CD4-positive, alpha-beta T cell treated with Interleukin-4 for 4 hours (primary cell): ENCODE measurements at places on chromosomes 7 and 10.

- no peak for DNase-seq
Measured at GRCh38 chr10:13839430-13839990, 252.7 kb downstream of the PRPF18 start.

GRCh38 chr10:28728366-28728765 lies 51.0 kb downstream of the BAMBI start:
- DNase-seq: no peak

DNA sequence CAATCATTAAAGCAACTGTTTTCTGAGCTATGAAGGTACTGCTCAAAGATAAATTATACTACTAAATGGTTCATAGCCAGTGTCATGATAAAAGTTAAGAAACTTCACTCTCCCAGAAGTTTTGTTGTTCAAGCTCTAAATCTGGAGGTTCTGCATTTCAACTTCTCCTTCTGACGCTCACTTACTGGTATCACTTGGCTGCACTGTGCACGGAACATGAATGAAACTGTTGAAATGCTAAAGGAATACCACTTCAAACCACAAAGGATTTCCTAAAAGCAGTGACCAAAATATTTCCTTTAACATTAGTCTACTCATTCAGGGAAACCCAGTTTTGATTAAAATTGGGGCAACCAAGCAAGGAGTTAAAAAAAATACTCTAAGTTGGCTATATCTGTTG lies 93.6 kb downstream of the UBE2H start:
- no peak for DNase-seq

DNA sequence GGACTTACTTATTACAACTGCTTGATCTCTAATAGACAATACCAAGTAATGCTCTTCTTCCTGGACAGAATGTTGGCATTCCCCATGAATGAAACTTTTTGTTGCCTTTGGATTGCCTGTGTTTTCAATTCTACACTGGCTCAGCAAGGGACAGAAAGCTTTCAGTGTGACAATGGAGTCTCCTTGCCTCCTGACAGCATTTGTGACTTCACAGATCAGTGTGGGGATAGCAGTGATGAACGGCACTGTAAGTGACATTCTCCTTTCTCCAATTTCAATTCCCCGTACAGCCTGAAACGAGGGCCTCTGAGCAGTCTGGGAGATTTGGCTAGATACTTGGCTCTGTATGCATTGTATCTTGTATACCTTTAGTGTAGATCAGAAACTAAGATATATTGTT lies 290 bp downstream of the MALRD1 start:
- DNase-seq: no peak

- DNase-seq: no peak
Measured at GRCh38 chr10:97888641-97889262, 39.1 kb downstream of the GOLGA7B start.

GRCh38 chr7:140607441-140607989 lies 33.1 kb downstream of the DENND2A start:
- DNase-seq: no peak

- no peak for DNase-seq
Measured at GRCh38 chr10:110802090-110802489, 69.6 kb upstream of the PDCD4 start.
